BJ (cell line): ENCODE measurements at places on chromosomes 3 and 15.

DNA sequence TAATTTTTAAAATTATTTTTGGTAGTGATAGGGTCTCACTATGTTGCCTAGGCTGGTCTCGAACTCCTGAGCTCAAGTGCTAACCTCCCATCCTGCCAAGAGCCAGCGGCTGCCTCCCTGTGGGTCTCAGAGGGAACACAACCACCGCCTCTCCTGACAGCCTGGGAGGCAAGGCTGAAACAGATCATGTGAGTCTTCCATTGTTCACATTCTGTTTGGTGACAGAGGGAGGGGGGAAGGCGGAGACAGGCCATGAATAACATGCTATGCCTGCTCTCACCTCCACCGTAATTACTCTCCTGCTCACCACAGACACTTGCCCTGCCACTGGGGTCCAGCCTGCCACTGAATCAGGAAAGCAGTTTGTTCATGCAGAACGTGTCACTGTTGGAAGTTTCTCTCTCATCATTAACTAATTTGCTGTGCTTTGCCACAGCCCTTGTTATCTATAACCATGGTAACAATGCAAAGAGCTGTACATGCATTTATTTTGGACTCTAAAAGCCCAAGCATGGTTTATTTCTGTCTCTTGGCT is 78.4 kb upstream of the RASGRF1 start:
- no peak for DNase-seq

DNA sequence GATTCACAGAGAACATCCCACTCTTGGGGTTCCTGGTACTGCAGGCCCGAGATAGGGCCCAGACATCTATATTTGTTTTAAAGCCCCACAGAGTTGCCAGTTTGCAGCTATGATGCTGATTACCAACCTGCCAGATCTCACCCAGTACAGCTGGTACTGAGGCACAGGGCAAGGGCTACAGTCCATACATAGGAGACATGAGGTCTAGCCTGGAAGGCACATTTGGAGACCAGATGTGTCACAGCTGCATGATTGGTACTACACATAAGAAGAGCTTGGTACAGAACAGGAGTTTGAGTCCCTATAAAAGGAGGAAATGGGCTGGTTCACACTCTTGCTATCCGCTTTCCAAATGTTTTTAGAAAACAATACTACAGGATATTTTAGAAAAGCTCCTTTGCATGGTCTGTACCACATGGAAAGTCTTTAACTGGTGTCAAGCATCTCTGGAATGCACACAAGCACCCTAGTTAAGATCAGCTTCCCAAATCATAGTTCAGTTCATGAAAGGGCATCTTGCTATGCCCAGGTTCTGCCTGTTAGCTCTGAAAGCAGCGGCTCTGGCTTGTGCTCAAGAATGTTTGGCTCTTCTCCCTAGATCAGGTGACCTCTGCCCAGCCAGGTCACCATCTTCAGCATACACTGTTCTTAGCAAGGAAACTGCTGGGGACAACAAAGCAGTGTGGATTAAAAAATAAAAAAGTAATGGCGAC is 20.6 kb downstream of the MTMR14 start:
- peak; percentile 15 for DNase-seq

- DNase-seq, result no peak
Observed at GRCh38 chr3:11074451-11074850, 79.8 kb upstream of the HRH1 start.

DNA sequence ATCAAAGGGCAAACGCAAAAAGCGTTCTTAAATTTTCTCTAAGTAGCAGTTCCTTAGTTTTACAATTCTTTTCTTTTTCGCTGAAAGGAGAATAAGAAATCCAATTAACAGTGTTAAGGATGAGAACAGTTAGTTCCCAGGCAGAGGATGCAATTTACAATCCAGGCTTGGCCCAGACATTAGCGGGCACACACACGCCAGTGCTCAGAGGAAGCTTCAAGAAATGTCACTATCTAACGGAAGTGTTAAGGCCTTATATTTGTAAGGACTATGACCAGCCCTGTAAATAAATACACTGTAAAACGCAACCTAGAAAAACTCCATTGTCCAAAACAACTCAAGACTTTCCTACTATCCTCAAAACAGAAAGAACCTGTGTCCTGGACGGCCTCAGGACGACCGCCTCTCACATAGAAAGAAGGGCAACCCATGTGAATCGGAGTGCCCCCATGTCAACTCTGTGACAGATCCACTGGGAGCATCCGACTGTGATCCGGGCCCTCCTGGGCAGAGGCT is 1.3 kb downstream of the ACAP2 start:
- DNase-seq, result no peak

GRCh38 chr3:117074826-117075225 is 365.2 kb downstream of the TUSC7 start:
- DNase-seq, result no peak

DNA sequence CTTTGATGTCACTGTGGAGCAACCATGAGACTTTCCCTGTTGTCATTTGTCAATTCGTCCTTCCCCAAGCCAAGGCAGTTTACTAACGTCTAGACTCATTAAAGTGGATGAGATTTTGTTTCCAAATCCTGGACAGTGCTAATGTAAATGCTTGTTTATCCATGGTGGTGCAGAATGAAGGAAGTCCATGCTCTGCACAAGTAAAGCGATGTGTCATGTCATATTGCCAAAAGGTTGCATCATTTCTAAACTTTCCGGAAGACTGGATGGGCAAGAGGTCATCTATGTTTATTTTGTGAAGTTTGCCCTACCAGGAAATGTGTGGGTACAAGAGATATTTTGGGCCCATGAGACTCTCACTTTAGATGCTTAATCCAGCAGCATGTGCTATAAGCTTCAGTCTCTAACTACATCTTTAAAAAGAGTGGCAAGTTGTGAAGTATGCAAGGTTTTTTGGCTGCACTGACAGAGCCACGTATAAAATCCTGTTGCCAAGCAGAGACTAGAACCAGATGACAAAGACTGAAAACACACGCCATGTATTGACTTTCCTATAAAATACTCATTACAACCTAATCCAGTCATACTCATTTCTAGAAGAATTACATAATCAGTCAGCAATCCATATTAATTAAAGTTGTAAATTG is 72.1 kb upstream of the FNDC3B start:
- peak; percentile 90 for DNase-seq

DNA sequence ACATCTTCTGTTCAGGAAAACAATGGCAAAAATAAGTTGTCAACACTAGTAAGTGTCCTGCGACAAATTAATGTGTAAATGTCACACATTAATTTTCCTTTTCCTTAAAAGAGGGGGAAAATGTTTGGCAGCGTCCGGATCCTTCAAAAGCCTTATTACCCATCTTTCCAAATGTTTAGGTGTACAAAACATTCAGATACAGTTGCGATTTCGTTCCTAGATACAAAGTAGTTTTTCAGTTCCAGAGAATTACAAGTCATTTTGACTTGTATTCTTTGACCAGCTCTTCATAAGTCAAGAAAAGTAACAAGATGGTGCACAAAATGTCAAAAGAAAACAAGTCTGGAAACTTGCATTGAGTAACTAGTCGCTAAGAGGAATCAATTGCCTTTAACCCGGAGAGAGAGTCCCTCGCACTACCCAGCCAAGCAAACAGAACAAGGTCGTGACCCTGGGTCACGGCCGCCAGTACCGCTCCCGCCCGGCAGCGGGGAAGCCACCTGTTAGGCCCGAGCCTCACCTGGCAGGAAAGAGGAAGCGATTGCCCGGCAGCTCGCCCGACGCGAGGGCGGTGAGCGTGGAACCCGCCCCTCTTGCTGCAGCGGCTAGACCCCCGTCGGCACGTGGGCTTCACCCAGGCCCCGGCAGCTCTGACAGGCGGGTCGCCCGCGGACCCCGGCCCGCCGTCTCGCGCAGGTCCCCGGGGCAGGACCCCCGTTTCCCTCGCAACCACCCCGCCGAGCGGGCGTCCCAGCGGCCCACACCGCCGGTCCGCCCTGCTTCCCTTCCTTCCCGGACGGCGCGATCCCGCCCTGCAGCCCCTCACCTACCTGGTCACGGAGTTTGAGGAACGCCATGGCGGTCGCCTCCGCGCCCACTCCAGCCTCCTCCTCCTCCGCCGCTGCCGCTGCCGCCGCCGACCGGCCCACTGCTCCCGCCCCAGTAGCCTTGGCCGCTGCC is 61.0 kb upstream of the ANKRD28 start:
- no peak for DNase-seq

DNA sequence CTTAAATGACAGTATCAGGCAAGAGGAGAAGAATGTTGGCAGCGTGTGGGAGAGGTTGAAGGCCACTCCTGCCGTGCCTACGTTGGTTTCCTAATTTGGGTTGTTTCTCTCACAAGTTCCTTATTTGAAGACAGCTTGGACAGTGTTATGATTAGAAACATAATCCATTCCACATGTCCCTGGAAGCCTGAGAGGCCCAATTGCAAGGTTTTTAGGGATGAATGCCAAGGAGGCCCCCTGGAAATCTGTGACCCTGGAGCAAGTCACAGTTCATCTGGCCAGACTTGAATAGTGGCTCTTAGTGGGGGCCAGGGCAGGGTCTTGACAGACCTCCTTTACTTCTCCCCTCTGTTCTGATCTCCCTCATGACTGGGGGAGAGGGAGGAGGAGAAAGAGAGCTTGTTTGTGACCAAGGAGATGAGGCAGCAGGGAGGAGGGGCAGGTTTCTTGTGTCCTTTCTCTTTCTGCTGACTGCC is 584.4 kb upstream of the TBL1XR1 start:
- DNase-seq, result no peak

GRCh38 chr15:45715528-45715927 is 80.7 kb downstream of the SQOR start:
- DNase-seq, result no peak

- DNase-seq, result peak; percentile 46
Observed at GRCh38 chr3:119702530-119703527, at the start of gene CFAP91. CFAP91 (plus strand) TSS chr3:119703022; CDS start chr3:119703099, 77 bp downstream.
